ENCODE measurements at places on chromosomes 11 and 22.

GRCh38 chr11:11985954-11986949, 22.2 kb downstream of the DKK3 start:
- DNase-seq, result no peak

GRCh38 chr22:39236321-39237317, 8.2 kb downstream of the PDGFB start:
- DNase-seq, result peak; percentile 51

GRCh38 chr11:22192289-22192641, 620 bp upstream of the ANO5 start:
- peak; percentile 14 for DNase-seq

DNA sequence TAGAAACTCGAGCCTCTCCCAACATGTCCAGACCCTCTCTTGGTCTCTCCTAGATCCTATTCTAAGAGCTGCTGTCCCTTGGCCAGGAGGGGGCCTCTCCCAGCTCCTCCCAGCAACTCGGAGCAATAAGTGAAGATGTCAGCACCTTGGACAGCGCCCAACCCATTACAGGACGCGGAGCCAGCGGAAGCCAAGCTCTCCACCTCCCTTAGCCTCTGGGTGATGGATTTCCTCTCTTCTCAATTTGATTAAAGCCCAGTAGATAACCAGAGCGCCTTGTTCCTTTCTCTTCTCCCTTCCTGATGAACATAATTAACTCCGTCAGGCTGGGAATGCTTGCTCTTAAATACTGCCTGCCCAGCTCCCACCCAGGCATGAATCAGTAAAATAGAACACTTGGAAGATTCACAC, 26.2 kb upstream of the TPBGL start:
- DNase-seq, result no peak

DNA sequence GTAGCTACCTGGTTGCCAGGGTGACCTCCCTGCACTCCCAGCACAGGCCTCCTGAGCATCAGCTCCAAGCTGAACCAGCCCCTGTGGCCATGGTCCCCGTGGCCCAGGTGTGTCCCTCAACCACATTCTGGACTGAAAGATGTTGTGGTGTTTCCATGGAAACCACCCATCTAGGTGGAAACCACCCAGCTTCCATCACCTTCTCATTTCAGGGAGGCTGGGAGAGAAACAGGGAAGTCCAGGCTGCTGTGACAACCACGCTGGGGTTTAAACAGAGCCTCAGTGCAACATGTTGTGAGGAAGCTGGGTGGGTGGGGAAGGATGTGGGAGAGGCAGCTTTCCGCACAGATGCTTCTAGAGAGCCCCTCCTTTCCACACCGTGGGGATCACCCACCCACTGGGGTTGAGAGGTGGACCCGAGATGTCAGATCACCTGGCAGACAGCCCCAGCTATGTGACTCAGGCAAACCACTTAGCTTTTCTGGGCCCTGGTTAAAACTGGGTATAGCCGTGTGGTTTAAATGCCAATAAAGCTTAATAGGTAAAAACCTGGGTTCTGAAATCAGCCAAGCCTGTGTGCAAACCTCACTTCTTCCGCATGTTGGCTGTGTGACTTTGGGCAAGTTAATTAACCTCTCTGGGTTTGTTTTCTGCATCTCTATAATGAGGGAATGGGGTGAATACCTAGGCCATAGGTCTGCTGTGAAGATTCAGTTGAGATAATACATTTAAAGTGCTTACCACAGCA, 46.4 kb downstream of the CD82 start:
- no peak for DNase-seq

GRCh38 chr11:103586756-103587155, 449.7 kb upstream of the DDI1 start:
- DNase-seq, result no peak

GRCh38 chr11:45104790-45105084, 41.7 kb upstream of the PRDM11 start:
- DNase-seq, result no peak

DNA sequence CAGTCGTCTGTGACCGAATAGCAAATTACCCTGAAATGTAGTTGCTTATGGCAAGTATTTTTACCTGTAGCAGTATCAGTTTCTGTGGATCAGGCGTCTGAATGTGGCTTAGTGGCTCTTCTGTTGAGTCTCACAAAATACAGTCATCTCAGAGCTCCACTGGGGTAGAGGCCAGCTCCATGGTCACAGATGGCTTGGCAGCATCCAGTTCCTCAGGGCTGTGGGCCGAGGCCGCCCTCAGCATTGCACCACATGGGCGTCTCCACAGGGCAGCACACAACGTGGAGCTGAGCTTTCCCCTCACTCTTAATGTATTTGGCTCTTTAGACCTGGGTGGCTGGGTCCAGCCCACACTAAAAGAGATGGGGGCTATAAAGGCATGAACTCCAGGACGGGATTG, 57.8 kb downstream of the SBF1 start:
- no peak for DNase-seq

- no peak for DNase-seq
Measured at GRCh38 chr11:133520707-133521106, 11.6 kb downstream of the OPCML start.

DNA sequence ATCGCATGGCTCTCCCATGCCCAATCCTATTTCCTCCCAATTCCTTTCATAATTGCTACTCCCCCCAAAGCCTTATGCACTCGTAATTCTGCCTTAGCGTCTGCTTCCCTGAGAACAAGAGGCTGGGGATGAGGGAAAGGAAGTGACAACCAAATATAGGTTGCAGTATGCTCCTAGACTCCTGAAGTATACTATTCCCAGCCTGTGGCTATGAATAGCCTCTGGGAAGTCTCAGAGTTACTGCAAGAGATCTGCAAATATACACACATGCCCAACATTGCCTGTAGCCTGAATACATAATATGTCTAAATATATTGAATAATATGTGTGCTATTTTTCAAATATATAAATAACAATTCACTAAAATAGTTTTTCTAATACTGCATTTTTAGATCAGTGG, 96.1 kb upstream of the CD44 start:
- DNase-seq, result no peak

- DNase-seq, result no peak
Measured at GRCh38 chr11:61416941-61417340, 12.8 kb downstream of the CPSF7 start.

DNA sequence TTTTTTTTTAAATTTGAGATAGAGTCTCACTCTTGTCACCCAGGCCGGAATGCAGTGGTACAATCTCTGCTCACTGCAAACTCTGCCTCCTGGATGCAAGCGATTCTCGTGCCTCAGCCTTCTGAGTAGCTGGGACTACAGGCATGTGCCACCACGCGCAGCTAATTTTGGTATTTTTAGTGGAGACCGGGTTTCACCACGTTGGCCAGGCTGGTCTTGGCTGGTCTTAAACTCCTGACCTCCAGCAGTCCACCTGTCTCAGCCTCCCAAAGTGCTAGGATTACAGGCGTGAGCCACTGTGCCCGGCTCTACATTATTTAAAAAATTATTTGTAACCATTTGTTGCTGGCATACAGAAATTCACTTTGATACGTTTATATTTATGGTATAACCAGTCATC, 18.6 kb downstream of the EP300 start:
- DNase-seq, result no peak

DNA sequence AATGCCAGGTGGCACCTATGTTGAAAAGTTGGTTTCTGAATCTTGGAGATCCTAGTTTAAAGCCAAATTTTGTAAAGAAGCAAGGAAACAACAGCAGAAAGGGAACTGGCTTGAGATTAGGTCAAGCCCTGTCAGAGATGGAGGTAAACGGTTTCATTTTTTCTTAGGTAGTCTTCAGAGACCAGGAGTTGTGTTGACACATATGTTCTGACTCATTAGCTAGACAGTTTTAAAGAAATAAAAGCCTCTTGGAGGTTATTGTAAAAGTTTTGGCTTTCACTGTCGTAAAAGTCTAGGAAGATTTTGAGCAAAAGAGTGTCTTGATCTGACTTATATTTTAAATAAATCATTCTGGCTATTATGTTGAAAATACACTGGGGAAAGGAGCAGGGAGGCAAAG, 151.5 kb upstream of the CTSC start:
- no peak for DNase-seq

DNA sequence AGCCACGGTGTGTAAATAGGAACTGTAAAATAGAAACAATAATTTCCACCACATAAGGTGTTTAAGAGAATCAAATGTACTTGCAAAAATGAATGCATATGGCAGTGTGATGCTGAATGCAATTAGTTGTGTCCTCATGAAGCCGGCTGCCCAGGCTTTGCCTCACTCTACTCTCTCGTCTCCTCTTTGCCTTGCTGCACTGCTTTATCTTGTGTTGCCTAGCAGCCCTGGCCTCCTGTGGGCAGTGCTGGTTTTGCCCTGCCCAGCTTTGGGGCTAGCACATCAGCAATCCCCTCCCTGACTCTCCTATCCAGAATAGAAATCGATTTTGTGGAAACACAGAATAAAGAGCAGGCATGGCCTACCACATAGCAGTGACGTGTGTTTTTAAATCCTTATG, 30.0 kb downstream of the LRRC32 start:
- no peak for DNase-seq

- DNase-seq, result no peak
Measured at GRCh38 chr11:39810358-39810757, 1649.1 kb downstream of the LRRC4C start.

- no peak for DNase-seq
Measured at GRCh38 chr11:95835351-95835750, 45.1 kb downstream of the CEP57 start.

GRCh38 chr11:116454951-116455350, 317.8 kb downstream of the BUD13 start:
- DNase-seq, result no peak

GRCh38 chr22:21074102-21074715, 28.5 kb downstream of the LRRC74B start:
- no peak for DNase-seq

GRCh38 chr22:46000081-46001027, 23.4 kb upstream of the WNT7B start:
- DNase-seq, result no peak

All from NCI-H187 (cell line).